ENCODE measurements at places on chromosomes 4 and X. TPM values are rescaled to one million over a fixed set of nuclear protein-coding genes. Genes with fewer than 3 reads are reported as not detected.
A peak's percentile ranks its signal among the peaks of the same experiment; 100 is the strongest.

DNA sequence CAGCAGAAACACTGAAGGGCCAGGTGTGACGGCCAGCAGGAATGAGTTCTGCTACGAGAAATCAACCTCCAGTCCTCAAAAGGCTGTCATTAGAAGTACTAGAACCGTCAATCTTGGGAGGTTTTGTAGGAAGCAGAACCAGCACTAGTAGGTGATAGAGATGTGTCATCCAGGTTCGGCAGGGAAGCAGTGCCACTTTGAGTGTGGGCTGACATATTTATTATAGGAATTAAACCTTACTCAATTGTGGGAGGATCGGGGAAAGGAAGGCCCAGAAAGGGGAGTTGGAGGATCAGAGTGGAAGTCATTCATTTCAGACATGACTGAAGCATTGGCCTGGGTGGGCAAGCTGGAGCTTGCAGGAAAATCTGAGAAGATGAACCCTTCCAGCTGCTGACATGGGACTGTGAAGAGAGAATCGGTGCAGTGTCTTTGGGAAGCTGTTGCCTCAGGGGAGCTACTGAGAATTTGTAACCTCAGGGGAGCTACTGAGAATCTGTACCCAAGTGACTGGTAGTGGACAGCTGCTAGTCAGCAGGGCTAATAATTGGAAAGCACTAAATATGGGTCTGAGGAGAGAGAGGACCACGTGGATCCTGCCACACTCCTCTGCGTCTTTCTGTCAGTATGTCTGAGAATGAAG lies 177.4 kb downstream of the SPRY1 start:
- no peaks in the 10 kb centered on the region for H3K4me1 ChIP-seq
- H3K27ac ChIP-seq: no peak overlapping the region
- no peak overlapping the region for H3K4me3 ChIP-seq
- no peaks in the 10 kb centered on the region for H3K36me3 ChIP-seq

DNA sequence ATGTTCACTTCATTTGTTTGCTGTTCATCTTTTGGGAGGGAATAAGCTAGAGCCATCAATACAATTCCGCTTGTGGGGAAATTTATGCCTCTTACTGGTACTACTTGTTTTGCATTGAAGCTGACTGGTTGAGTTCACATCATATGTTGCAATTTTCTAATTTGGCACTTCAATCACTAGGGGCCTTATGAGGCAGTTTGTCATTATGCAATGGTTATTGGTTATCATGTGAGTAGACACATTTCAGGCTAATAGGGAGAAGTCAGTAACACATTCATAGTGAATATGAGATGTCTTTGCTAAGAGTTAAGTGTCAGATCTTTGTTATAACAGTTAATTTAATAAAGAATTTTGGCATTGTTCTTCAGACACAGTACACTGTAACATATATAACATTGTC lies 5.0 kb downstream of the RPL36A start:
- H3K4me1 ChIP-seq: peaks cover 6% of the 10 kb centered on the region
- H3K36me3 ChIP-seq: peaks cover 33% of the 10 kb centered on the region
- H3K27ac ChIP-seq: peak overlapping the region; percentile 91
- no peaks in the 10 kb centered on the region for H3K27me3 ChIP-seq

GRCh38 chrX:130321550-130321949 lies 18.2 kb upstream of the SLC25A14 start:
- H3K27me3 ChIP-seq: peaks cover 36% of the 10 kb centered on the region
- no peak for DNase-seq
- no peaks in the 10 kb centered on the region for H3K4me1 ChIP-seq
- no peak overlapping the region for H3K4me3 ChIP-seq
- H3K27ac ChIP-seq: no peak overlapping the region
- peaks cover 5% of the 10 kb centered on the region for H3K36me3 ChIP-seq

GRCh38 chr4:173450281-173450680 lies 51.4 kb upstream of the SCRG1 start:
- no peak overlapping the region for H3K4me3 ChIP-seq
- DNase-seq: no peak
- H3K27ac ChIP-seq: no peak overlapping the region
- peaks cover 6% of the 10 kb centered on the region for H3K4me1 ChIP-seq
- peaks cover 5% of the 10 kb centered on the region for H3K27me3 ChIP-seq

- peak; percentile 59 for DNase-seq
- peaks cover 62% of the 10 kb centered on the region for H3K4me1 ChIP-seq
- peak overlapping the region; percentile 88 for H3K27ac ChIP-seq
- peaks cover 21% of the 10 kb centered on the region for H3K36me3 ChIP-seq
Observed at GRCh38 chr4:99861120-99861905, 32.9 kb downstream of the LAMTOR3 start.

- H3K36me3 ChIP-seq: no peaks in the 10 kb centered on the region
- no peaks in the 10 kb centered on the region for H3K4me1 ChIP-seq
- no peak for DNase-seq
- no peaks in the 10 kb centered on the region for H3K27me3 ChIP-seq
Observed at GRCh38 chr4:136524039-136524438, 1008.3 kb downstream of the PCDH18 start.

DNA sequence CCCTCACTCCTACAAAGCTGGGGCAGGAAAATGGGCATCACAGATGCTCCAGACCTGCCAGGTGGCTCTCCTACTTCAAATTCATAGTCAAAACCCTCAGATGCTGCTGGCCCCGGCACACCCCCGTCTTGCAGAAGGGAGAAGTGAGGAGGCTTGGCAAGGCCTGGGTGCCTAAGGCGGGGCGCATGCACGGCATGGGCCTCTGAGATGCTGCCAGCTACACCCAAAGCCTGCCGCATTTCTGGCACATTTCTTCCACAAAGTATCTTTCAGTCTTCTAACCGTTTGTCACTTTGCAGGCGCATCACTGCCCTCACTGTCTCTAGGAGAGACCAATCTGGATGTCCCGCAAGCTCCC lies 19.6 kb downstream of the WDR1 start:
- H3K36me3 ChIP-seq: peaks cover 7% of the 10 kb centered on the region
- H3K27me3 ChIP-seq: no peaks in the 10 kb centered on the region
- H3K4me3 ChIP-seq: peak overlapping the region; percentile 38
- no peak for DNase-seq
- H3K4me1 ChIP-seq: peaks cover 98% of the 10 kb centered on the region

- H3K27ac ChIP-seq: no peak overlapping the region
- no peak overlapping the region for H3K4me3 ChIP-seq
- no peaks in the 10 kb centered on the region for H3K4me1 ChIP-seq
- peaks cover 5% of the 10 kb centered on the region for H3K36me3 ChIP-seq
Observed at GRCh38 chr4:150382028-150382427, 199.9 kb upstream of the MAB21L2 start.

DNA sequence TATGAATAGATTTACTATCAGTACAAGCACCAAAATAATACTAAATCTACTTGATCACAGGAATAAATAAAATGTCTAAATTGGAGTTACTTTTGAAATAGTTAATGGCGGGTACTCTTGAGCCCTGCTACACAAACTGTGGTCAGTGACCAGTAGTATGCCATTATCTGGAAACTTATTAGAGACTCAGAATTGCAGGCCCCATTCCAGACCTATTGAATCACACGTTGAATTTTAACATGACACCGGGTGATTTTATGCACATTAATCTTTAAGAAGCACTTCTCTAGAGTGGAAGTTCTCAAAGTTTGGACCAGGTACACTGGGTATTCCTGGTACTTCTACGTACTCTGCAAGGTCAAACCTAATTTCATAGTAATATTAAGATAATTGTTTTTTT lies 660.0 kb upstream of the POU3F4 start:
- no peak for DNase-seq
- H3K4me3 ChIP-seq: no peak overlapping the region
- H3K36me3 ChIP-seq: no peaks in the 10 kb centered on the region
- no peak overlapping the region for H3K27ac ChIP-seq
- H3K27me3 ChIP-seq: no peaks in the 10 kb centered on the region
- no peaks in the 10 kb centered on the region for H3K4me1 ChIP-seq

DNA sequence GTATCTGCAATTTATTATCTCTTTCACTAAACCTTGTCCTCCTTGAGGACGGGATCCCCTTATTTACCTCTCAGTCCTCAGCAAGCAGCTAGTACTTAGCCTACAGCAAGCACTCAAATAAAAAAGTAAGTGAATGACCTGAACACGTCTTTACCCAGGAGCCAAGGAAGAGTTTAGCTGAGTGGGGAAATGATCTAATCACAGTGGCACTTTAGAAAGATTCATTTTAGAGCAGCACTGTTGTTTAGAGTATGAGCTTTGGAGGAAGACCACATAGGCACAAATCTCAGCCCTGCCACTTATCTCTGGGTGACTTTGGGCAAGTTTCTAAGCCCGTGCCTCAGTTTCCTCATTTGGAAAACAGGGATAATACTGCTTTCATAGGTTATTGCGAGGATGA lies 2.7 kb downstream of the FAM120C start:
- peaks cover 11% of the 10 kb centered on the region for H3K27me3 ChIP-seq
- H3K4me1 ChIP-seq: peaks cover 53% of the 10 kb centered on the region
- H3K4me3 ChIP-seq: peak overlapping the region; percentile 88
- no peak for DNase-seq
- peaks cover 12% of the 10 kb centered on the region for H3K36me3 ChIP-seq

DNA sequence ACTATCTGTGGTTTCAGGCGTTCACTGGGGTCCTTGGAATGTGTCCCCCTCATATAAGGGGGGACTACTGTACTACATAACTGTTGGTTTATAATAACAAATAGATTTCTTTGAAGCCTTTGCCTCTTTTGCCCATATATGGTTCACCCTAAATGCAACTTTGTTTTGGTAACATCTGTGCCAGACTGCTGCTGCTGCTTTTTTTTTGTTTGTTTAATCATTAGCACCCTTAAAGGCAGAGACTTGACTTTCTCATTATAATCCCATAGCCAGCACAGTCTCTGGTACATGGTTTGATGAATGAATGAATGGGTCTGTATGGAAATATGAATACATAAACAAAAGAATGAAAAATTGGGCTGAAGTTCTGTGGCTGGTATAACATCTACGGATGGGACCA lies 80.2 kb upstream of the LHFPL1 start:
- no peaks in the 10 kb centered on the region for H3K36me3 ChIP-seq
- DNase-seq: no peak
- H3K27me3 ChIP-seq: peaks cover 54% of the 10 kb centered on the region
- H3K27ac ChIP-seq: no peak overlapping the region

GRCh38 chr4:100936661-100937375 lies 410.5 kb downstream of the PPP3CA start:
- no peak overlapping the region for H3K27ac ChIP-seq
- H3K4me3 ChIP-seq: no peak overlapping the region
- DNase-seq: no peak
- peaks cover 26% of the 10 kb centered on the region for H3K27me3 ChIP-seq

DNA sequence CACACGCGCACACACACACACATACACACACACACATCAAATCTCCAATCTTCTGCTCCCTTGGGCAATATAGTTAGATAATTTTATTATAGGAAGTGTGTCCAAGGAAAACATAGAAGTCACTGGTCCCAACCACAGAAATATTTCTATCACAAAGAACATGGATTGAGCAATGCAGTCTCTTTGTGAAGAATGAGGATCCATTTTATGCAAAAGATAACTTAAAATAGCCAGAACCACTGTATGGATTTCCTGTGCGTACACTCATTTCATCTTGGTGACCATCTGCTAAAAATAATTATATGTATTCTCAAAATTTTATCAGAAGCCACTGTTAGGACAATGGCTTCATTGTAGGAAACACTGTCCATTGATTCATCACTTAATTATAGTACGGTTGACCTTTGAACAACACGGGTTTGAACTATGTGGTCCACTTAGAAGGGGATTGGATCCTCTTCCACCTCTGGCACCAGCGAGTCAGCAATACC lies 169.6 kb upstream of the MXRA5 start:
- H3K36me3 ChIP-seq: no peaks in the 10 kb centered on the region
- no peaks in the 10 kb centered on the region for H3K27me3 ChIP-seq
- H3K4me1 ChIP-seq: no peaks in the 10 kb centered on the region
- no peak overlapping the region for H3K4me3 ChIP-seq
- H3K27ac ChIP-seq: no peak overlapping the region

Gene RBMX2
- 35.3 TPM for total RNA-seq

Gene RBM46
- not detected for total RNA-seq

Gene NLGN3
- total RNA-seq: 2.9 TPM
